Fibroblast of pulmonary artery (primary cell): ENCODE measurements at places on chromosomes 13 and 19.
A peak's percentile ranks its signal among the peaks of the same experiment; 100 is the strongest.

- DNase-seq, result no peak
These were observed 99.6 kb upstream of the SIAH3 start for GRCh38 chr13:45951166-45951565.

- peak; percentile 98 for DNase-seq
These were observed 103.4 kb upstream of the POSTN start for GRCh38 chr13:37701972-37702371.

DNA sequence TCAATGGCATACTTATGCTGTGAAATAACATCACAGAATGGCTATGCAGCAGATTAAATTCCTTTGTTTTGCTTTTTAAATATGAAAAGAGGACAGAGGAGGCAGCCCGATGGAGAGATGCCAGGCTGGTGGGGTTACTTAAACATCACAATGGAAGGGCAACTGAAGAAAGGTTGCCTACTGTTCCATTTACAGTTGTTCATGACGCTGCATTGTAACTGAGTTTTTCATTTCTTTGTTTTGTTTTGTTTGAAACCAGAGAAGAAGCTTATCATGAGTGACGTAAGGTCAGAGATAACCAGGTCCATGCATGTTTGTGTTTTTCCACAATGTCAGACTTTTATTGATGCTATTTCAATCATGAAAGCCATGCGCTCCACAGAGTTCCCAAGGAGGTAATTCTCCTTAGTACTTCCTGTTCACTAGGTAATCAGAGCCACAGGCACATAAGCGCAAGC, 273.8 kb downstream of the LHFPL6 start:
- peak; percentile 51 for DNase-seq

DNA sequence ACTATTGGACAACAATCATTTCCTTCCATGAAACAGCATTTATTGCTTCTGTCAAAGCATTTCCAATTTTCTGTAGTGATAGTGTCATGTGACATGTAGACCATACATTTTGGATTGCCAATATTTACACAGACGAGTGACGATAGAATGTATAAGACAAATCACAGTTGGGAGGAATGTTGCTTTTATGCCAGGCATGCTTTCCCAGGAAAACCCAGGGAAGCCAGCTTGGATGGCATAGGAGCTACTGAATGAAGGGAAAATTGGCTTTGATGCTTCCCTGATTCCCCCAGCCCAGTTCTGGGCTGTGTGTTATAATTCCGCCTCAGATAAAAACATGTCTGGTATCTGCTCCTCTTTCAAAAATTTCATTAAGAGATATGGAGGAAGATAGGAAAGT, 22.5 kb downstream of the SCEL start:
- DNase-seq, result no peak

DNA sequence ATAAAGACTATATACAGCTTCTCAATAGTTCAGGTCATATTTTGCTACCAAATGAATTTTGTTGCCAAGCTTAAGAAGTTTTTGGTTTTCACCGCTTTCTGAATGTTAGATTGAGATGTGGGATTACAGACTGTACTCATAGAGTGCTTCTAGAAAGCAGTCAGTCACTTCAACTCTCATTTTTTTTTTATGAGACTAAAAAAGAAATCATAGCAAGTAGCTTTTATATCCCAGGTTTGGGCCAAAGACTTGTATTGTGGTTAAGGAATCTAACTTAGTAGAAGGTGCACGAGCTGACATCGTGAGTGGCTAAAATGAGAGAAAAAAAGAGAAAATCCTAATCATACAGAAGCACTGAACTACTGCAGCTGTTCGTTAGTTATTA, 2.2 kb upstream of the USPL1 start:
- DNase-seq, result no peak

- DNase-seq, result no peak
These were observed 113.6 kb downstream of the SACS start for GRCh38 chr13:23319883-23320224.

- no peak for DNase-seq
These were observed 769.6 kb downstream of the UQCRFS1 start for GRCh38 chr19:28443361-28443760.

- DNase-seq, result no peak
These were observed 29.9 kb downstream of the LAIR2 start for GRCh38 chr19:54532528-54532927.

DNA sequence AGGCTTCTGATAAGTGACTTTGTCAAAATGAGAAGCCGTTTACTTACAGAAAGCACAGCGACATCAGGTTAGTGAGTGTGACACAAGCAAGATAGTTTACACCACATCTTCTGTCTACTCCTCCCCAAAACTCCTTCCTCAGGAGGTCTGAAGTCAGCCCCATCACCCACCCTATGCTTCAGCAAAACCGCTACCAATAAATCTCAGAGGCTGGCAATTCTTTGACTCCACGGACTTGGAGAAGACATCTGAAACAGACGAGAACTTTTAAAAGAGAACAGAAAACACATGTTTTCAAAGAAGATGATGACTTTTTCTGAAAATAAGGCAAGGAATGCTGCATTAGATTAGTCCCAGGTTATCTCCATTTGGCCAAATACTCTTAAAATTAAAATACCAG, 261.1 kb downstream of the TBC1D4 start:
- no peak for DNase-seq

DNA sequence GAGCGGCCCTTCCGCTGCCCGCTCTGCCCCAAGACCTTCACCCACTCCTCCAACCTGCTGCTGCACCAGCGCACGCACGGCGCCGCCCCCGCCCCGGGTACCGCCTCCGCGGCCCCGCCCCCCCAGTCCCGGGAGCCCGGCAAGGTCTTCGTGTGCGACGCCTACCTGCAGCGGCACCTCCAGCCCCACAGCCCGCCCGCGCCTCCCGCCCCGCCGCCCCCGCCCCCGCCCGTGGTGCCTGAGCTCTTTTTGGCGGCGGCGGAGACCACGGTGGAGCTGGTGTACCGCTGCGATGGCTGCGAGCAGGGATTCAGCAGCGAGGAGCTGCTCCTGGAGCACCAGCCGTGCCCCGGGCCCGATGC, 3.2 kb upstream of the NAT14 start:
- no peak for DNase-seq

DNA sequence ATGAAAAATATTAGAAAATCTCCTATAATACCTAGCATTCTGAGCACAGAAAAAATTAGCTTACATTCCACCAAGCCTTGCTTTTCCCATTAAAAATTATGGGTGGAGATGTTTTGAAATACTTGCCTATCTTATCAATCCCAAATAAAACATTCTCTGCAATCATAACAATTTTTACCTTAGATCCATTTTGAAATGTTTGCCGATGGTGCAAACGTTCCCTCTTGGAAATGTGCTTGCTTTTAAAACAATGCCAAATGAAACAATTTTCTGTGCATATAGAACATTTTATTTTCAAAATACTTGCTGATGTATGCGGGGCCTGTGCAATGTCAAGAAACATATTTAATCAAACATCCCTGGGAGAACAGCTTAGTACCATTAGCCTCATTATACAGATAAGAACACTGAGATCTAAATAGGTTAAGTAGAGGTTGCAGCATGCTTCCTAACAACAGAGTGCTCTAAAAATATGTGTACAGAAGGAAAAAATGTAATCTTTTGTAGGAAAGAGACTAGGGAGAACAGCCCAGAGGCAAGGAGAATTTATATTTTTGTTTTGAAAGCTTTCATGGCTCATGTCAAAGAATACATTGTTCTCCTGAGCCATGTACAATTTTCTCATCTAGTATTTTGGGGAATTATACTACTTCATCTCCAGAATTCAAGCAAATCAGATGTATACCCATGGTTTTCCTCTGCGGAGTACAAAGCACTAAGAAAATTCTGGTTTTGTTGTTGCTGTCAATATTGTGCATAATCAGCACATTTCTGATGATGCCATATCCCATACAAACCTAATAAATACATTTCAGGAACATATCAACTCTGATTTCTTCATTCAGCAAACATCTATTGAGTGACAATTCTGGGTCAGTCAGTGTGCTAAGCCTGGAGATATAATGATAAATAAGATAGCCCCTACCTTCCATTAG, 25.9 kb upstream of the FNDC3A start:
- no peak for DNase-seq

GRCh38 chr13:22936228-22936627, 244.6 kb upstream of the SGCG start:
- no peak for DNase-seq

GRCh38 chr19:41621226-41621625, 5.6 kb downstream of the CEACAM4 start:
- no peak for DNase-seq

- peak; percentile 69 for DNase-seq
These were observed 61.5 kb downstream of the COL4A1 start for GRCh38 chr13:110245416-110245899.

DNA sequence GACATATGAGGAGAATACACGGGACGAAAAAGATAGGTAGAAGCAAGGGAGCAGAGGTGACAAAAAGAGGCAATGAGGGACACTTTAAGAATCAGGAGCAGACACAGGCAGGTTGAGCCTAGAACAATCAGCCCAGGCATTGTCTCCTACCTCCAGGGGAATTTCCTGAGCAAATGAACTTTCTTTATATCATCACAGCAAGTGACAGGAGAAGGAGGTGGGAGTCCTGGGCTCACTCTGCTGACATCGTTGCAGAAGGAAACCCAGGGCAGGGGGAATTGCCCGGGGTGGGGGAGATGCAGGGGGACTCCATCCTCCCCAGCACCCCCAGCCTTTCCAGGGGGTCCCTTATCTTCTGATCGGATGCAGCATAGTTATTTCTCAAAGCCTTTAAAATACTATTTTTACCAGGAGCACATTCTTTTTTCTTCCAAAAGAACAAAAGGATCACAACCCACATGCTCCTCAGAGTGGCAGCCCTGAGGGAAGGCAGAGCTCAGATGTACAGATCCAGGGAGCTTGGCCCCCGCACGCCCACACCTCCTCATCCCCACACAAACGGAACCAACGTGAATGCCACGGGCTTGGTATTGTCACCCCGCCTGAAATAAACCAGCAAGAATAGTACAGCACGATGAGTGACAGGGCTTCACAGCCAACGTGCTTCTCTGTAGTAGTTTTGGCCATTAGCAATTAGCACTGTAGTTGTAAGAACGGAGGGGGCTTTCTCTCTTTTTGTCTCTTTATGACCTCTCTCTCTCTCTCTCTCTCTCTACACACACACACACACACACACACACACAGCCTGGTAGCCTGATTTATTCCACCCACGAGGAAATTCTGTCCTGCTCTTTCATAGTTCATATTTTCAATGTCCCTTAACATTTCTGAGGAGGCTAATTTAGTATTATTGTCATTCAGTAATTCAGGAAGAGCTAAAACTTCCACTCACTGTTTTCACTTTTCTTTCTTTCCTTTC, 169.5 kb upstream of the UBL3 start:
- no peak for DNase-seq

DNA sequence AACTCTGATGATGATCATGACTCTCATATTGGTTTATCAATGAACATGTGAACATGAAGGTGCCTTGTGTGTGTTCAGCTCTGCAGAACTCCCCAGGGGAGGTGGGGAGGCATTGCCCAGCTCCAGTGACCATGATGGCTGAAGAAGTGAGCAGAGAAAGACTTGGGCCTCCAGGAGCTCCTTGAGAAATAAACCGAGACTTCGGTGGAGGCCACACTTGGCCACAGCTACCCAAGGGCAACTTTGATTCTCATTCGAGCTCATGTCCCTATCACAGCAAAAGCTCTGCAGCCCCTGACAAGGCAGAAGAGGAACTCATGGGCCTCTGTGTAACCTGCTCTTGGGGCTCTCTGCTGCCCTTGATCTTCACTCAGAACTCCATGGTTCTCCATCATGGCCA, 44.1 kb upstream of the ZNF536 start:
- DNase-seq, result no peak

DNA sequence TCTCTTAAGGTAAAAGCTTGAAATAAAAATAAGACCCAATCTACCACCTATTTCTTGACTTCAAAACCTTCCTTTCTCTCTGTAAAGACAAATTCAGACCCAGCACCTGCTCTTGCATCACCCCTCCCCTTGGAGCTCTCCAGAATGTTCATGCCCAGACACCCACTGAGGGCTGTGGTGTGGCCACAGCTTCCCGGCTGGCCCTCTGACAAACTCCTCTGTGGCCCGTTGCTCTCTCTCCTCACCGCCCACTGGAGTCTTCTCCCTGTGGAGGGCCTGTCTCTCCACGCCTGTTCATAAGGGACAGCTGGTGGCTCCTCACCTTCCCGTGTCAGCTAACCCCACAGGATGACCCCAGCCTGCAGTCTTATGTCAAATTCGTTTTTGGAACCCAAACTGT, 49.1 kb downstream of the TSSK6 start:
- DNase-seq, result no peak

GRCh38 chr19:37669450-37669914, 14.2 kb upstream of the ZFP30 start:
- no peak for DNase-seq

DNA sequence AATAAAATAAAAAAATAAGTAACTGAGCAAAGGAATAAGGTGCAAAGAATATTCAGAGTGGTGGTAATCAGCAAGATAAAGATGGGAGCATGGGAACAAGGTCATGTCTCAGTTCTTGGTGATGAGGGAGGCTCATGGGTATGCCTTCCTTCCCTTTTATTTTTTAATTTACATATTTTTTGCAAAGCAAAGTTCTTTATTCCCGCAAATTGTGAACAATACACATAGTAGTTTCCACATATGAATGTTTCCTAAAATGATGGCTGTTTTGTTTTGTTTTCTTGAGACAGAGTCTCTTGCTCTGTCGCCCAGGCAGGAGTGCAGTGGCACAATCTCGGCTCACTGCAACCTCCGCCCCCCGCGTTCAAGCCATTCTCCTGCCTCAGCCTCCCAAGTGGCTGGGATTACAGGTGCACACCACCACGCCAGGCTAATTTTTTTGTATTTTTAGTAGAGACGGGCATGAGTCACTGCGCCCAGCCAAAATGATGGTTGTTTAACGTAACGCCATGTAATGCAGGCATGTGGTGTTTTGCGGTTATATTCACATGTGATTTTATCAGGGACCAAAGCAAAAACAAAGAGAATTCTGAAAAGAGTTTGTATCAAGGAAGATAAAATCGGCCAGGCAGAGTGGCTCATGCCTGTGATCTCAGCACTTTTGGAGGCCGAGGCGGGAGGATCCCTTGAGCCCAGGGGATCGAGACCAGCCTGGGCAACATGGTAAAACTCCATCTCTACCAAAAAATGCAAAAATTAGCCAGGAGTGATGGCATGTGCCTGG, 4.5 kb upstream of the ADGRE2 start:
- DNase-seq, result no peak

- DNase-seq, result peak; percentile 30
These were observed 162.9 kb upstream of the NBEA start for GRCh38 chr13:34779171-34779570.

DNA sequence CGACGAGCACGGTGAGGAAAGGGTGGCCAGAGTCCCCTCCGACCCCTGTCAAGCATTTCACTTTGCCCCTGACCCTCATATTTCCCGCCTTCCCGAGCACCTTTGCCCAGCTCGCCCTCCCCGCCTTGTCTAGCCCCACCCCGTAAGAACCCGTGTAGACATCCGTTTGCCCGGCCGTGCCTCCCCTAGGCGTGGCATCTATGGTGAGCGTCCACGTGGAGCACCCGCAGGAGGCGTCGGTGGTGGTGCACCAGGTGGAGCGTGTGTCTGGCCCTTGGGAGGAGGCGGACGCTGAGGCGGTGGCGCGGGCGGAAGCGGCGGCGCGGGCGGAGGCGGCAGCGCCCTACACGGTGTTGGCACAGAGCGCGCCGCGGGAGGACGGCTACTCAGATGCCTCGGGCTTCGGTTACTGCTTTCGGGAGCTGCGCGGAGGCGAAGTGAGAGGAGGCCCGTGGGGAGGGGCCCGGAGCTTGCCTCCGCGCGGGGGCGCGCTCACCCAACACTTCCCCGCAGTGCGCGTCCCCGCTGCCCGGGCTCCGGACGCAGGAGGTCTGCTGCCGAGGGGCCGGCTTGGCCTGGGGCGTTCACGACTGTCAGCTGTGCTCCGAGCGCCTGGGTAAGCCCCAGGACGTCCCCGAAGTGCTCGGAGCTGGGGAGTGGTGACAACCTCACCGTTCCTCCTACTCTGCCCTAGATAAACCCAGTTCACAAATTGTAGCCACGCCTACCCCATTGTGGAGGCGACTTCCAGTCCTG, 4.2 kb downstream of the LTBP4 start:
- DNase-seq, result peak; percentile 55
